Sigmoid colon (tissue), 7 donors: ENCODE measurements at places on chromosomes 16 and 17. TPM values are rescaled to one million over a fixed set of nuclear protein-coding genes. Genes with fewer than 3 reads are reported as not detected.
A peak's percentile ranks its signal among the peaks of the same experiment; 100 is the strongest.

Gene CCL17
- total RNA-seq, result not detected

Gene SCIMP
- 15.5 TPM for total RNA-seq

- no peak for DNase-seq
These were observed at the start of gene MC1R for GRCh38 chr16:89918453-89919347. Gene MC1R (plus strand): TSS chr16:89918862. CDS start chr16:89919259, 397 bp downstream.

GRCh38 chr17:9308069-9308468 lies 267.6 kb downstream of the STX8 start:
- no peak for DNase-seq

Gene B3GNT9
- total RNA-seq, result 12.4 TPM

DNA sequence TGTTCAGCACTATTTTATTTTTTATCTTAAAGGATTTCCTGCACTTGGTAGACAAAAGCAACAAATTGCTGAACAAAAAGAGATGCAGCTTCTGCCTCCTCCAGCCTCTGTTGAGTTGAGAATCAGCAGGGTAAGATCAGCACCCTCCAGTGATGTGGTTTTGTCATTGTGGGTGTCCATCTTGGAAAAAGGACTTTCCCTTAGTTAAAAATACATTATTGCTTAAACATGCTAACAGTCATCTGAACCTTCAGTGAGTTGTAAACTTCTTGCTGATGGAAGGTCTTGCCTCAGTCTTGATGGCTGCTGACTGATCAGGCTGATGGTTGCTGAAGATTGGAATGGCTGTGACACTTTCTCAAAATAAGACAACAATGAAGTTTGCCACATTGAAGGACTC lies 101.2 kb downstream of the PHKB start:
- DNase-seq, result no peak

- peak; percentile 9 for DNase-seq
These were observed 14.5 kb downstream of the RPRML start for GRCh38 chr17:46964315-46965265.

- no peak for DNase-seq
These were observed 241.4 kb downstream of the MAP2K6 start for GRCh38 chr17:69655902-69656301.

DNA sequence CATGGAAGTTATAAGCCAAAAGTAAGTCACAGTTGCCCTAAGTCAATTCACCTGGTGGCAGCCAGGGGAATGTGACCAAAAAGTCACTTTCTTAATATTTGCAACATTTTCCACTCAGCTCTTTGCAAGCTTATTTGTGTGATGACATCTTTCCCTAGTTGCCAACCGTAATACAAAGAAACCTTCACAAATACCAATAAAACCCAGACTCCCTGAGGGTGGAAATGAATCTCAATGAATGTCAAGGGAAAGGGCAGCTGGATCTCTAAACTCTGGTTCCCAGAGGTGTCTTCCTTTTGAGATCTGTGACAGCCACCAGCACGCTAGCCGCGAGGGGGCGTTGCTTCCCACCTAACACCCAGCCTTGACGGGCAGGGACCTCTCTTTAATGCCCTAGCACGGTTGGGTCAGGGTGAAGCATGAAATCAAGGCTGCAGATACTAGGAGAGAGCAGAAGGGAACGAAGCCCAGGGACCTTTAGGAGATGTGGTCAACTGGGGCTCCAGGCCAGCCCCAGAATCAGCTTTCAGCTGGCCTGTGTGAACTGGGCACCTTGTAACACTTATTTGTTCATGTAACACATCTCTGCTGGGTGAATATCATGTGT lies 82.2 kb downstream of the CMC2 start:
- DNase-seq, result no peak

GRCh38 chr17:27216836-27217235 lies 77.1 kb upstream of the WSB1 start:
- no peak for DNase-seq

DNA sequence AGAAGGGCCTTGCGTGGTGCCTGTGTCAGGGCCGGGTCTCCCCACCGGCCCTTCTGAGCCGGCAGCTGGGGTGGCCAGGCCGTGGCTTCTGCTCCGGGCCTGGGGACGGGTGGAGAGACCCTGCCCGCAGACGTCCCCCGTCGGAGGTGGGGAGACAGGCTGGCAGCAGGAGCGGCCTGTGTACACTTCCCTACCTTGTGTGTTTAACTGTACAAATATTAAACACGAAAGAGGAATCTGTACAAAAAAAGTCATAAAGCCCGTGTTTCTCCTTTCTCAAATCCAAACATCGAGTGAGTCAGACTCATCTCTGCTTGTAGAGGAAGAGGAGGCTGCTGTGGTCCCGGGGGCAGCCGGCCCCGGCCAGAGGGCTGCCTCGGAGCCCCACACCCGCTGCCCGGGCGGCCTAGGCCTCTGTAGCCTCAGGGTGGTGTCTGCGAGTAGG lies 2.0 kb downstream of the CACNA1H start:
- no peak for DNase-seq

GRCh38 chr17:63474174-63474573 lies 2.7 kb upstream of the ACE start:
- no peak for DNase-seq

DNA sequence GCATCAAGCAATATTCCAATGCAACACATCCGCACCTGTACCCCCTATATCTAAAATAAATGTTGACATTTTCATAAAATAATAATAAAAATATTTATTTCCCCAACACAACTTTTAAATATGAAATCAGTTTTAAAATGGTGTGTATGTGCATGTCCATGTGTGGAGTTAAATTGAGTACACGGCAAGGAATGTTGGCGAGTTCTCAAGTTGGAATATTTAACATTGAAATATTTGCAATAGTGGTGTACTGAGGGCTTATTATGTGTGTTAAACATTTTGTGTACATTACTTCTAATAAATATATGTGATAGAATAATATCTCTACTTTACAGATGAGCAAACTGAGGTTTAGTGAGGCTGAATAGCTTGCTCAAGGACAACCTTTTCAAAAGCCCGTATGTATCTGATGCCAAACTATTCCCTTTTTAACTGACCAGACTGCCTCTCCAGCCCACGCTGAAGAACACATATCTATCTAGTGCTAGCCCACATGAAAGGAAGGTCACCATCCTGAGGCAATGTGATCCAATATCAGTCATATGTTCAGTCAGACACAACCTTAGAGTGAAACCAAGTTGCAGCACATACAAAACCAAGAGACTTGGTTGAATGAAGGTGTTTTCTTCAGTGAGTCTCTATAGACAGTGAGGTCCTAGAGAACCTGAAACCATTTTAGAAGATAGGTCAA lies 192.2 kb upstream of the CDH11 start:
- no peak for DNase-seq

DNA sequence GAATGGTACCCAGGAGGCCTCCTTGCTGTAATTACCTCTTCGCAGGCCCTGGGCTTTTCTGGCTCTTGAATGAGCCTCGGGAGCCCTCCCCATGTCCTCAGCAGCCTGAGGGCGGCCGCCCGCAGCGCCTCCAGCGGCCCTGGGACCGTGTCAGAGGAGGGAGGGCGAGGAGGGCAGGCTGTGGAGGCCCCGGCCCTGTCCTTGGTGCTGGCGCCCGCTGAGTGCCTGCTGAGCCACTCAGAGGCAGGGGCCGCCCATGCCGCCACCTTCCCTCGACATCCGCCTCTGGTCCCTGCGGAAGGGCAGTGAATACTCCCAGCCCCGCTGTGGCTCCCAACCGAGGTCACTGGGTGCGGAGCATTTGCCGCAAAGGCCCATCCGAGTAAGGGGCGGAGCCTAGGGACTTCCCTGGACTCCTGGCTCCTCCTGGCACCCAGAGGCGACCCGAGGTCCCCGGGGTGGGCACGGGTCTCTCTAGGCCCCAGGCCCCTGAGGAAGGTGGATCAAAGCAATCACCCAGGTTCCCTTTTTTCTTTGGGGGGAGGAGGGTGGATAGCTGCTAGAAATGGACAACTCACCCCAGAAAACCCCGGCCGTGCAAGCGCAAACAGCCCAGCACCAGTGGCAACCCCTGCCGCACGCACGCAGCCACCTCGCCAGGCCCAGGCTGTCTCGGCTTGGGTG lies 2.8 kb downstream of the RBFOX3 start:
- peak; percentile 87 for DNase-seq

DNA sequence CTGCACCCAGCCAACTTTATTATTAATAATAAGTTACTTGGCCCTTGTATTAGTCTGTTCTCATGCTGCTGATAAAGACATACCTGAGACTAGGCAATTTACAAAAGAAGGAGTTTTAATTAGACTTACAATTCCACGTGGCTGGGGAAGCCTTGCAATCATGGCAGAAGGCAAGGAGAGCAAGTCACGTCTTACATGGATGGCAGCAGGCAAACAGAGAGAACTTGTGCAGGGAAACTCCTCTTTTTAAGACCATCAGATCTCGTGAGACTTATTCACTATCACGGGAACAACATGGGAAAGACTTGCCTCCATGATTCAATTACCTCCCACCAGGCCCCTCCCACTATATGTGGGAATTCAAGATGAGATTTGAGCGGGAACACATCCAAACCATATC lies 47.7 kb downstream of the SYT17 start:
- no peak for DNase-seq

- DNase-seq, result no peak
These were observed 206.8 kb downstream of the PHKB start for GRCh38 chr16:47667956-47668355.

GRCh38 chr16:55651841-55652824 lies 3.7 kb upstream of the SLC6A2 start:
- no peak for DNase-seq

DNA sequence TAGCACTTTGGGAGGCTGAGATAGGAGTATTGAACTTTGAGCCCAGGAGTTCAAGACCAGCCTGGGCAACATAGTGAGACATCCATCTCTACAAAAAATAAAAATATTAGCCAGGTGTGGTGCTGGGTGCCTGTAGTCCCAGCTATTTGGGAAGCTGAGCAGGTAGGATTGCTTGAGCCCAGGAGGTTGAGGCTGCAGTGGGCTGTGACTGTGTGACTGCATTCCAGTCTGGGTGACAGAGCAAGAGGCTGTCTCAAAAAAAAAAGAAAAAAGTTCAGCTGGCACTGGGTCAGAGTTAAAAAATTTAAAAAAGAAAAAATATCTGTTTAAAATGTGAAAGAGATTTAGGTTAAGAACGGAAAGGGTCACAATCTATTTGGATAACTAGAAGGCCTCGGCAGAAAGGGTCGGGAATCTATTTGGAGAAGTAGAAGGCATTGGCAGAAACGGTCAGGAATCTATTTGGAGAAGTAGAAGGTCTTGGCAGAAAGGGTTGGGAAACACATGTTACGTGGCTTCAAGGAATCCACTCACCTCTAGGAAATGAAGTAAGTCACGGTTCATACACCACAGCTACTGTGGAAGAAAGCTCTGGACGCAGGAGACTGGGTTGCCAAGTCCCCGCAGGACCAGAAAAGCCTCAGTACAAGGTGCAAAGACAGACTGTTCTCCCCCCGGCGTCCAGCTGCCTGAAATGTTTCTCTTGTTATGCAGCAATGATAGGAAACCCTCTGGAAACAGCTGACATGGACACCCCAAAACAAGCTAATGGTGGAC lies 25.3 kb downstream of the LMF1 start:
- no peak for DNase-seq

GRCh38 chr16:67477960-67478554 lies 2.9 kb downstream of the ATP6V0D1 start:
- DNase-seq, result no peak

- no peak for DNase-seq
These were observed 71.7 kb upstream of the NACA2 start for GRCh38 chr17:61662741-61663140.

DNA sequence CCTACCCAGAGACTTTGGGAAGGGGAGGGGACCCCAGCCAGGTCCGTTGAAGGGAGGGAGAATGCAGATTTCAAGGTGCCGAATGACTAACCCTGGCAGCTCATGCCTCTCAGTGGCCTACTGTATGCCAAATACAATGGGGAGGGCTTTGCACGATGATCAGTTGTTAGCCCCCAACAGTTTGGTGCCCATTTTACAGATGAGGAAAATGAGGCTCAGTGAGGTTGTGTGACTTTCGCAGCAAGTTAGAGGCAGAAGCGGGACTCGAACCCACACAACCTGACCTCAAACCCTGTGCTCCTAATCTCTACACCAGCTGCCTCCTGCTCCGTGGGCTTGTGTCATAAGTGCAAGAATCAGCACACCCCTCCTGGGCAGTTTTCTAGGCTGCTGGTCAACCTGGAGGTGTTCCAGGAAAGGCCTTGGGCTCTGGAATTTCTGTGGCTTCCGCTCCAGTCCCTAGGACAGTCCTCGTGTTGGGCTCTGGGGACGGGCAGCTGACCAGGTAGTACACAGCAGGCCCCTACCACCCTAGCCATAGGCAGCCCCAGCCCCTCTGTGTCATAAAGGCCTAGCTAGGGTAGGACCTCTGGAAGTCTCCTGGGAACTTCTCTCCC lies 11.9 kb upstream of the NAGPA start:
- DNase-seq, result no peak

Gene SLC39A11
- 7.6 TPM for total RNA-seq

Gene NDRG4
- 21.0 TPM for total RNA-seq

DNA sequence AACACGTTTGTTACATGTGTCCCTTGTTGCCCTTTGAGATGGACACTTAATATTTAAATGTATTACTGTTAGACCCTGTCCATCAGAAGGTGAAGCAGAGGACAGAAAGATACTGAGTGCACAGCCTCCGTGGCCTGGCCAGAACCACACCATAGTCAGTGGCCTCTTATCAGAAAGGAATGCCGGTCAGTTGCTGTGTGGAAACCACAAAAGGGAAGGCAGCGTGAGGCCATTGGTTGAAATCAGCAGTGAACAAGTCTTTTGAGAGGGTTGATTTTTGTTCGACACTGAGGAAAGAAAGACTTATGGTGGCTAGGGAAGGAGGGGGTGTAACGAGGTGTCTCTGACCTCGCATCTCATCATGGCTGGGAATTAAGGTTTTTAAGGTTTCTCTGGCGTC lies 85.4 kb upstream of the CLEC18A start:
- DNase-seq, result no peak

- DNase-seq, result peak; percentile 95
These were observed 43.9 kb downstream of the CHD9 start for GRCh38 chr16:53098526-53099317.

GRCh38 chr17:17091856-17092756 lies 49.8 kb downstream of the MPRIP start:
- DNase-seq, result no peak

Gene FA2H
- total RNA-seq, result 0.71 TPM

GRCh38 chr16:80324371-80324770 lies 216.4 kb upstream of the DYNLRB2 start:
- DNase-seq, result no peak

DNA sequence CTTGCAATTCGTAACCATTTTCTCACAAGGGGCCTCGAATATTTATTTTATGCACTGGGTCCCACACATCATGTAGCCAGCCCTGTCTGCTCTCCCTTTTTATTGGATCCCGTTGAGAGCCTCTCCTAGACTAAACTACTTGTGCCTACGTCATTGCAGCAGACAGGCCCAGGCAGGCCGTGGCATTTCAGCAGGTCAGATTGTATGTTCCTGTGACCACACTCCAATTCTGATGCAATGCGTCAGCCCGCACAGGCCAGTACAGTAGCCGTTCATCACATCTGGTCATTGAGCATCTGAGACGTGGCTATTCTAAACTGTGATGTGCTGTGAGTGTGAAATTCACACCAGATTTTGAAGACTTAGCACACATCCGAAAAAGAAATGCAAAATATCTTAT lies 42.2 kb downstream of the ABAT start:
- DNase-seq, result no peak
